GM12865 (cell line): ENCODE measurements at places on chromosomes 3 and 15.

DNA sequence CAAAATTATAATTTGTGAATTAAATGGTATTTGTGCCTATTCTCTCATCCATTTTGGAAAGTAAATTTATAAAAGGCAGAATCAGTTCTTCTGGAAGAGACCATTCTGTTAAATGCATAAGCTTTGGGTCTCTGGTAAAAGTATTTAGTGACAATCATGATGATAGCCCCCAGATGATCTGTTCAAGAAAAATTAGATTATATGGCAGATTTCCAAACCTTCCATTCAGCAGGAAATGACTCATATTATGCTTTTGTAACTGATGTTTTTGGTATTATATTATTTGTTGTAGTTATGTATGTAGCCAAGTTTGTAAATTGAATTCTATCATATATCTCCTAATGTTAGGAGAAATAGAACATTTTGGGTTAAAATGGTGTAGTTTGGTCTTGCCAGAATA lies 340.8 kb upstream of the DPH6 start:
- DNase-seq, result no peak

DNA sequence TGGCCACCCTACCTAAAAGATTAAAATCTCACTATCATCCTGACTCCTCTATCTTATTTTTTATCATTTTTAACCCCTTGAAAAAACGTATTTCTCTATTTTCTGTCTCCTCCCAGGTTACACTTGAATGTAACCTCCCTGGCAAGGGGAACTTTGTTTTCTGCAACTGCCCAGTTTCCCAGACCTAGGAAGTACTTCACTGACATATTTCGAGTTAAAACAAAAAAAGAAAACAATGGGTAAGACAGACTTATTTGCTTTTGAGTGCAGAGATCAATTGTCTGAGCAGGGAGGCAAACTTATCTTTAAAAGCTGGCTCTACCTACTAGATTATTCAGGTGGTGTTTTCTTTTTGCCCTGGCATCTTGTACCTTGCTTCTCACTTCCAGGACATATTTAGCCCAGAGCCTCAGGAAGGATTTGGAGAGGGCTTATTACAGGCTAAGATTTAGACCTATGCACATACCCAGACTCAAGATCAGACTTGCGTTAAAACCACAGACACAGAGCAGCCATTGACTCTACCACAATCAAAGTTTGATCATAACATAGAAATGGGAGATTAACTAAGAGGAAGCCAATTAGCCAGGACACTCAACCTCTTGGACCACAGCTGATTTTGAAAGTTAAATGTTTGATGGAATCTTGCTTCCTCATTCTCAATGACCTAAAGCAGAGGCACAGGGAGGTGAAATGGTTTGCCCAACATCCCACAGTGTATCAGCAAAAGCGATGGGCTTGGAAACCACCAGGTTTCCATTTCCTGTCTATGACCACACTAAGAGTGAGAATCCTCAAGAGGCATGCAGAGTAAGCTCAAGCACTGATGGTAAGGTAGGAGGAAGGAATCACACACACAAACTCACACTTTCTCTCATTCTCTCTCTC lies 169.5 kb upstream of the THBS1 start:
- peak; percentile 88 for DNase-seq

DNA sequence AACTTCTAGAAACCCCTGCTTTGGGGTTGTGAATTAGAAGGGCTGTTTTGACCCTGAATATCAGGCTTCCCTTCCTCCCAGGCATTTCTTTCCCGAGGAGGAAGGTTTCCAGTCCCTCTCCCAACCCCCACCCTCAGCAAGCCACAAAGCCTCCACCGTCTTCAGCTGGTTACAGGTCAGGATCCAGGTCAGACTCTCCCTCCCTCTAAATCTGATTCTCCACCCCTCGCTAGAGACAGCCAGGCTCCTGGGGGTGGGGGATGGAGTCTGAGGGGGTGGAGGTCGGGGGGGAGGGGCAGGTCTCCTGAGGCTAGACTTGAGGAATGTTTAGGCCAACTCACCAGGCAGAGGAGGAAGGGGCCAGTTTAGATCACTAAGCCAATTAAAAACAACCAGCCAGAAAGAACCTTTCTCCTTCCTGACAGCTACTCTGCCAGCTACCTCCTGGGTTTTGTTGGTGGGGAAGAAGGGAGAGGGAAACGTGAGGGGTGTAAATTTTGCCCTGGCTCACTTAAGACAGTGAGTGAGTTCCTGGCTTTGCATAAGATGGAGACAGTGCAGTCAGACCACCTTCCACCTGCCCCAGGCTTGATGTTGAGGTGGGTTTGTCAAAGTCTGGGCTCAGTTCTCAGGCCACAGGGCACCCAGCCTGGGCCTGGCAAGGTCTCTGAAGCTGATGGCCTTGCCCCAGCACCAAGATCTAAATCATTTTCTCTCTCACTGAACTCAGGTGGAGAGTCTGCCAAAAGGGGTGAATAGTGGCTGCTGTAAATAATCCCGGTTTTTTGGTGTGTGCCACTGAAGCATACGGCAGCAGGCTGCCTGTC lies 19.5 kb downstream of the BMF start:
- DNase-seq, result no peak

DNA sequence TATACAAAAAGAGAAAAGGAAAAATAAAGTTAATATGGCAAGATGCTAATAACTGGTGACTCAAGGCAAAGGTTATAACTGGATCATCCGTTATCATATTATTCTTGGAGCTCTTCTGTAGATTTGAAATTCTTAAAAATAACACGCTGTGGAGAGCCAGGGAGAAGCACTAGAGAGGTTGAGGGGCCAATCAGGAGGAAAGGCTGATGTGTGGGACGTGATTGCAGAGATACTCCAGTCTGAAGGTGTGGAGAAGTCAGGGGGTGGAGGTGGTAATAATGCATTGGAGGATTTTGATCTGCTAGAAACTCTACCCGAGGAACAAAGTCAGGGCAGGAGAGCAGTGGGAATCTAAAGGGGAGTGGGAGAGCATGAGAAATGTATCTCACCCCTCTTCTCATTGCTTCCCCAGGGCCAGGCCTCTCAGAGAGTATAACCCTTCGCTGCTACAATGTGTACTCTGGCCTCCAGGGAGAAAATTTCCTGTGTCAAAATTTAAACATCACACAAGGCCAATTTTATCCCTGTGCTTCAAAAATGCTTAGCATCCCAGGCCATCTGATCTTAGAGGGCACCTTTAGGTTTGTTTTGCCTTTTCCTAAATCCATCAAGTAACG lies 211.5 kb upstream of the SEMA6D start:
- DNase-seq, result no peak

- DNase-seq, result no peak
These were observed 31.7 kb downstream of the CSNK1G1 start for GRCh38 chr15:64324165-64324877.

- no peak for DNase-seq
These were observed 2.7 kb downstream of the FOXP1 start for GRCh38 chr3:71580636-71581456.

GRCh38 chr3:77025471-77025870 lies 14.4 kb upstream of the ROBO2 start:
- DNase-seq, result no peak

DNA sequence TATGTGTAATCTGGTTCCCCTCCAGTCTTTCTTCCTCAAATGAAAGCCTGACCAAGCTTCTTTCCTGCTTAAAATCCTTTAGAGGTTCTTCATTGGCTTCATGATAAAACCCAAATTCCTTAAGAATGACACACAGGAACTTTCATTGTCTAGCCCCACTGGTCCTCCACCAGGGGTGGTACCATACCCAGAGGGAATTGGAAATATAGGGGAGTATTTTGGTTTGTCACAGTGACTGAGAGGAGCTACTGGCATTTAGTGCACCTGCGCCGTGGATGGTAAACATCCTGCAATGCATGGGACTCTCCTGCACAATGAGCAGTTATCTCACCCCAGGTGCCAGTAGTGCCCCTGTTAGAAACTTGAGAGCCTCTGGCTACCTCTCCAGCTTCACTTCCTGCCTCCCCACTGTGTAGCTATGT lies 10.8 kb downstream of the ZWILCH start:
- no peak for DNase-seq

GRCh38 chr3:127053026-127053425 lies 70.1 kb downstream of the PLXNA1 start:
- no peak for DNase-seq

GRCh38 chr3:22980346-22980745 lies 222.8 kb upstream of the UBE2E2 start:
- DNase-seq, result no peak

- DNase-seq, result no peak
These were observed 53.3 kb downstream of the MEIS2 start for GRCh38 chr15:37046876-37047614.

DNA sequence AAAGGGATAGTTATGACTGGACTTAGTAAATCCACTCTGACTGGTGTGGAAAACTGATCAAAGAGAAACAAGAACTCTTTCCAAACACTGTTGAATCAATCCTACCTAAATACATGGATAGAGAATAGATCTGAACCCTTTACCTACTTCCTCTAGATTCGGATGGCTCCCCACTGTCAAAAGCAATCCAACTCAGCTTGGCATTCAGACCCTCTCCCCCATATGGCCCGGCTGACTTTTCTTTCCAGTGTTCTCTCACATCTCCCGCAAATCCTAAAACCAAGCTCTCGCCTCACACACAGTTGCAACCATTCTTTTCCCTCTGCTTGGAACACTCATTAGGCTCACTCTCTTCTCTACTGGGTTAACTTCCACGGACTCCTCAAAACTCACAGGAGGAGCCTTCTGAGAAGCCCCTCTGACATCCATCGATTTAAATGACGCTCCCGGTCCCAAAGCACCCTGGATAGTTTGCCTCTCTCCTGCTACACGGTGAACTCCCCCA lies 639 bp downstream of the SPICE1 start:
- no peak for DNase-seq

DNA sequence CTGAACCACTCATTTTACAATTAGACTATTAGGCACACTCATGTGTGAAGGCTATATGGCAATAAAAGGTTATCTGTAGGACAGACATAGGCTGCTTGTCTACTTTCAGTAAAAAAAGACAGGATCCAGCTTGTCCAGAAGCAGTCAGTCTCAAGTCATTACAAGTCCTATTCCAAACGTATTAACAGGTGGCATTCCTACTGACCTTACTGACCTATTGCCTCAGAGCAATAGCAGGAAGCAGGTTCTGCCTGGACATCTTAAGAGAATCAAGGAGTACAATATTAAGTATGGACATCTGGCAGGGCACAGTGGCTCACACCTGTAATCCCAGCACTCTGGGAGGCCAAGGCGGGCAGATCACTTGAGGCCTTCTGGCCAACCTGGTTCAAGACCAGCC lies 7.0 kb downstream of the CMTM6 start:
- DNase-seq, result no peak

DNA sequence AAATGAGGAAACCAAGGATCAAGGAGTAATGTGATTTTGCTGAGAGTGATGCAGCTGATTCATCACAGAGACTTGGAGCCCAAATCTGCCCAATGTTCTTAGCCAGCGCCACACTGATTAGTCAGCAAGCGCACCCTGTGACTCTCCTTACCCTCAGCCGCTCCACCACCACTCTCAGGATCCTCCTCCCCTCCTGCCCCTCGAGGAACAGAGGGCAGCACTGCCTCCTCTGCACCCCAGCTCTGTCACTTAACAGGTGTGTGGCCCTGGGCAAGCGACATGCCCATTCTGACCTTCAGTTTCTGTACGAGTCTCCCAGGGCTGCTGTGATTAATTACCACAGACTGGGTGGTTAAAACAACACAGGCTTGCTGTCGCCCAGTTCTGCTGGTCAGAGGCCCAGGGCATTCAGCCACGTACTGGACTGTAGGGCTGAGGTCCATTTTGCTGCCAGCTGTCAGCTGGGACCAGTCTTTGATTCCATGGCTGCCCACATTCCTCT lies 36.1 kb upstream of the HRH1 start:
- no peak for DNase-seq

DNA sequence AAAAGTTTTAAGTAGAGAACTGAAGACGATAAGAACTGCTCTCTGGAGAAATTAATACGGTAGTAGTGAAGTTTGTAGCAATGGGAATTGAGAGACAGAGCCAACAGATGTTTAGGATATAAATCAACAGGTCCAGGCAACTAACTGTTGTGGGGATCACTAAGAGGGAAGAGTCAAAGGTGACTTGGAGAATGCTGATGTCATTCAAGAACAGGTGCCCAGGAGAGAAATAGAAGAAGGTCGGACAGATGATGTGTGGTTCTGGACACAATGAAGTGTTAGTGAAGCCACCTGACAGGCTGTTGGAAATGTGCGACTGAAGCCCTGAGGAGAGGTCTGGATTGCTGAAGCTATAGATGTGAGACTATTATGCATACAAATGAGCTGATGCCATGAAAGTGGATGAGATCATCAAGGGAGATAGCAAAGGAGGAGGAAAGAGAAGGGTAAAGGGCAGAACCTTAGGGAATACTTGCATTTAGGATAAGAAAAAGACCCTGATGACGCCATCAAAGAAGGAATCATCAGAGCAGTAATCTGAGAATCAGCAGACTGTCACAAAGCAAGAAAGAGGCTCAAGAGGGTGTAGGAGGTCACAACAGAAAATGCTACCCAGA lies 183.7 kb downstream of the FRMD5 start:
- DNase-seq, result no peak

DNA sequence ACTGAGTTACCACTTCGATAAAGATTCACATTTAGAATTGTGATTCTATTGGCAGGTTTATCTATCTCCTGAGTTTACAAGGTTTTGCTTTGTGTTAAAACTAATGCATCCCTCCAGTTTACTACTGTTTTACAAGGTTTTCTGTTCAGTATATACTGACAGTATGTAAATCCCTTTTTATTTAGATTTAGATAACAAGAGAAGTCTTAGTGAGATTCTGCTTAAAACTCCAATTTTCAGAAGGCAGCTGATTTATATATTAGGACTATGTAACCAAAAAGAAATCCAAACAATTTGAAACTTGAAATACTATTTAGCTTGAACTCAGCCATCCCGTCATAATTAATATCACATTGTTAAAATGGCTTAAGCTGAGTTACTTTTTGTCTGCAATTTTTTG lies 619.2 kb downstream of the NAALADL2 start:
- no peak for DNase-seq

- DNase-seq, result no peak
These were observed 29.2 kb downstream of the PXK start for GRCh38 chr3:58361866-58362265.

DNA sequence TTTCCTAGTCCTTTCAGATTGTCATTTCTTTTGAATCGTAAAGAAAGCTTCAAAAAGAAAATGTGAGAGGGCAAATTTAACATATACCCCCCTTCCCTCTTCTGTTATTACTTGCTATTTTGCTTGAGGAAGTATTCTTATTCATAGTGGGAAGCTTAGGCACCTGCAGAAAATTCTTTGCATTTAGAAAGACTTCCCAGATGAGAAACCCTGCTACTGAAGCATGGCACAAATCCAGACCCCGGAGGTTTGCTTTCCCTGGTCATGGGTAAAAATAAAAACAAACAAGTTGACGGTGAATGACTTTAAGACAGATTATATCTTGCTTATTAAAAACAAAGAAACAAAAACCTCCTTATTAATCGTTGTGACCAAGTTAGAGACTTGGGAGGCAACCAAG lies 93.9 kb downstream of the IL5RA start:
- no peak for DNase-seq
